ENCODE measurements at places on chromosomes 7 and 10. TPM values are rescaled to one million over a fixed set of nuclear protein-coding genes. Genes with fewer than 3 reads are reported as not detected.

GRCh38 chr10:77526868-77527617 lies 110.6 kb downstream of the KCNMA1 start:
- DNase-seq: no peak

- DNase-seq: no peak
Measured at GRCh38 chr7:132485600-132486273, 90.5 kb downstream of the PLXNA4 start.

- no peak for DNase-seq
Measured at GRCh38 chr7:98049034-98049433, 57.6 kb upstream of the LMTK2 start.

GRCh38 chr7:28979776-28980175 lies 21.6 kb upstream of the TRIL start:
- DNase-seq: no peak

DNA sequence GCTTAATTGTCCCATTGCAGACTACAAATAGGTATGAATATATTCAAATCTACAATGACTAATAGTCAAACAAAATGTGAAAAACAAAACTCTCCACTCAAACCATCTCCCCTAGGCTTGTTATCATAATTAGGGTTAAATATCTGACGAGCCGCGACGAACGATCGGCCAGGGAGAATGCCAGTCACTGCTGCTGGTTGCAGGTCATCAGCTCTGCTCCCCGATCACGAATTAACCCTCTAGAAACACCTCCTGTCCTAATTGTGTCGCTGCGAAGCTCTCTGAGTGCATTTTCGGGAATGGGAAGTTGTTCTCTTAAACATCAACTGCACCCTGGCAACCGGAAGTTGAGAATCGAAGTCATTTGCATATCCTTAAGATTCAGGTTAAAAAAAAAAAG lies 167.3 kb downstream of the TCERG1L start:
- no peak for DNase-seq

DNA sequence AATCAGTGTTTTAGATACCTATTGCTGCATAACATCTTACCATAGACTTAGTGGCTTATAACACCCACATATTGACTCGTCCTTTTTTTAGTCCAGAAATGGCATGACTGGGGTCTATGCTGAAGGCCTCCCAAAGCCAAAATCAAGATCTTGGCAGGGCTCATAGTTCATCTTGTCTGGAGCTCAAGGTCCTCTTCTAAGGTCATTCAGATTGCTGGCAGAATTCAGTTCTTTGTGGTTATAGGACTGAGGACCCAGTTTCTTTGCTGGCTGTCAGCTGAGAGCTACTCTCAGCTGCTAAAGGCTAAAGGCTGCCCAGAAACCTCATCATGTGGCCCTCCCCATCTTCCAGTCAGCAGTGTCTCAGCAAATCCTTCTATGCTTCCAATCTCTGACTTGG lies 165.5 kb downstream of the FAM107B start:
- DNase-seq: no peak

GRCh38 chr7:21373031-21373430 lies 54.9 kb upstream of the SP4 start:
- DNase-seq: no peak

The HTRA1 gene
- total RNA-seq: 160 TPM

The EEPD1 gene
- 9.3 TPM for total RNA-seq
